Cardiac muscle cell (in vitro differentiated cells and primary cell): ENCODE measurements at places on chromosomes 3 and 15. TPM values are rescaled to one million over a fixed set of nuclear protein-coding genes. Genes with fewer than 3 reads are reported as not detected.

- no peak overlapping the region for H3K4me3 ChIP-seq
- peak overlapping the region; percentile 39 for H3K27ac ChIP-seq
- peaks cover 3% of the 10 kb centered on the region for H3K4me1 ChIP-seq
- H3K27me3 ChIP-seq, result no peaks in the 10 kb centered on the region
- no peak for DNase-seq
Observed at GRCh38 chr15:64985366-64986033, 4.2 kb downstream of the SPG21 start.

GRCh38 chr3:110909839-110910238 lies 161.8 kb upstream of the NECTIN3 start:
- DNase-seq, result no peak
- H3K4me1 ChIP-seq, result no peaks in the 10 kb centered on the region
- no peaks in the 10 kb centered on the region for H3K27me3 ChIP-seq
- H3K27ac ChIP-seq, result no peak overlapping the region
- H3K36me3 ChIP-seq, result no peaks in the 10 kb centered on the region

GRCh38 chr15:45027220-45027619 lies 4.2 kb downstream of the SORD start:
- peaks cover 31% of the 10 kb centered on the region for H3K4me1 ChIP-seq
- H3K27ac ChIP-seq, result peak overlapping the region; percentile 92
- no peaks in the 10 kb centered on the region for H3K36me3 ChIP-seq
- H3K27me3 ChIP-seq, result no peaks in the 10 kb centered on the region

DNA sequence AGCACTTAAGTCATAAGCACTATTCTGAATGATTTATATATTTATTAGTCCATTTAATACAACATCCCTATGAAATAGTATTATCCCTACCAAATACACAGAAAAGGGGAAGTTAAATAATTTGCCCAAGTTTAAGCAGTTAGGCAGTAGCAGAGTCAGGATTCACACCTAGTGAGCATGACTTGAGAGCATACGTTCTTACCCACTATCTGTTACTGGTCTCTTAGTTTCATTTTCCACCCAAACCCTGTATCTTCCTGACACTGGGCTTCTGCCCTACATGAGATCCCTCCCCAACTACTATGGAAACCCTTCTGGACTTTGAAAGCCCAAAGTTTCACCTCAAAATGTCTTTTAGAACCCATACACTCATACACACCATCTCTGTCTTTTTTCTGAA lies 4.4 kb upstream of the ATOSA start:
- H3K4me3 ChIP-seq, result no peak overlapping the region
- H3K36me3 ChIP-seq, result no peaks in the 10 kb centered on the region
- H3K4me1 ChIP-seq, result peaks cover 12% of the 10 kb centered on the region

- no peak overlapping the region for H3K4me3 ChIP-seq
- no peaks in the 10 kb centered on the region for H3K36me3 ChIP-seq
- DNase-seq, result no peak
- H3K4me1 ChIP-seq, result peaks cover 12% of the 10 kb centered on the region
Observed at GRCh38 chr15:83474578-83474977, 27.4 kb downstream of the SH3GL3 start.

DNA sequence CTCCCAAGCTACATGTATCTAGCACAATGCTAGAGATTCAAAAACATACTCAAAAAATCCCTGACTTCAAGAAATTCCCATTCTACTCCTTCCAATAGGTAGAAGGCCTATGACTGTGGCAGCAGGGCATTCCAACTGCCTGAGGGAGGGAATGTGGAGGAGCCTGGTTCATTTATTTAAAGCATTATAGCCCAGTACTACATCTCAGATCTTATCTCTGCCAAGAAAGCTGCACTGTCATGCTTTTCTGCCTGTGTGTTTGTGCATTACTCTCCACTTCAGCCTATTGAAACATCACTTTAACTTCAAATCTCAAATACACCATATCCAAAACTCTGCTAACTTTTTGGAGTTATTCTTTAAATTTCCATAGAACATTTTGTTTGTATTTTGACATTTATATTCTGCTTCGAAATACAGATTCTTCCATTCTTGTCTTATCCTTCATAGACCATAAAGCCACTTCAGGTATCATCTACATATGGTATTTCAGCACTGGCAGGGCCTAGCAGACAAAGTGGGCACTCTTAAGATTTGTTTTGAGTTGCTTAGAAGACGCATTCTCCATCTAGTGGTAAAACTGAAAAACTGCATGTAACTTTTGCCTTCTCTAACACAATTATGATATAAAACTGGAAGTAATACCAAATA lies 59.1 kb upstream of the NEDD4 start:
- DNase-seq, result peak; percentile 72
- H3K4me3 ChIP-seq, result no peak overlapping the region

DNA sequence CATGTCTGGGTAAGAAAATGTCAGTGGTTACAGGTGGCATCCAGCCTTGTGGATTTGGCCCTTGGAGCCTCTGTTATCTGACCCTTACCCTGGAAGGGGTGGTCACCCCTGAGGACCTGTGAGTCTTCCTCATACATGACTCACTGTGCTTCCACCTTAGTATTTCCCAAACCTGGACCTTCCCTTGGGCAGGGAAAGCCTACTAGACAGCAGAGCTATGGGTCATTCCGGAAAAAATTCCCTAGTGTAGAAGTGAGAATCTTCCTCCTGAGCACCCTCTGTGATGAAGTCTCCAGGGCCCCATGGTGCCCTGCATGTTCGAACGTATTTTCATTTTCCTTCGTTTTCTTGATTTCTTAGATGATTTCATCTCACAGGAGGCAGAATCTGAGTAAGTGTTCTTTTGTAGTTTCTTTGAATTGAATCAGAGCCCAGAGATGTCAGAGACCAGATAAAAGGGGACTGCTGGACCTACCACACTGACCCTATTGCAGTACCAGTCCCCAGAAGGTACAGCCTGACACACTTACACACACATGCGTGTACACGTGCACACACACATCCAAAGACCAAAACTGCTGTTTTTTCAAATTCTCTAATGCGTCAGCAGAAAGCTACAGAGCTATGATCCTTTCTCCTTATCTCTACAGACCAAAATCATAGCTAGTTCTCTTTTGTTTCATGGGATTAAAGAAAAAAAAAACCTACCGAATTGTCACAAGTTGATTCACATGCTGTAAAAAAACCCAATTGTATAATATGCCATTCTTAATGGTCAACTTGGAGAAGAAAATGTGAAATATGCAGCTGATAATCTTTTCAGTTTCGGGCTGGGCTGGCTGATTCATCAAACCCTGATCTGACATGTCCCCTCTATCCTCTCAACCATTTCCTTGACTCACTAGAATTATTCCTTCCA lies 50.5 kb upstream of the ARHGEF3 start:
- no peak overlapping the region for H3K27ac ChIP-seq
- H3K27me3 ChIP-seq, result no peaks in the 10 kb centered on the region
- no peaks in the 10 kb centered on the region for H3K36me3 ChIP-seq
- no peak for DNase-seq
- H3K4me1 ChIP-seq, result no peaks in the 10 kb centered on the region
- no peak overlapping the region for H3K4me3 ChIP-seq

DNA sequence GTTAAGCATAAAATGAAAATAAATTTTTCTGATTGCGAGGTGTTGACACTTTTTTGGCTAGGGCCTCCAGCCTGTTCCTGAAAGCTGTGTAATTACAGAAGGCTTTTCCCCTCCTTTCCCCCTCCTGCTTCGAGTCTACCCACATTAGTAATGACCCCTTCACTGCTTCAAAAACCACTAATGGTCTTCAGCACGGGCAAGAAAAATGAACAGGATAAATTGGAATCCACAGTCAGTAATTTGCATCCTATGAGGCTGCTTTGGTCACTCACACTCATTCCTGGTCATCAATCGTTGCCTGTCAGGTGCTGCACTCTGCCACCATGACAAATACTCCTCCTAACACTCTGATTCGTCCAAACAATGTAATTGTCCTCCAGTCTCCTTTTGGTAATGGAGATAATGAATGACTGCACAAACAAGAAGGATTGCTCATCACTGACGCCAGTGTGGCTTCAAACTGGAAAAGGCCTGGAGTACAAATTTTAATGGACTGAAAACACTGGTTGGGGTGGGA lies 148.6 kb downstream of the MEIS2 start:
- H3K4me1 ChIP-seq, result peaks cover 71% of the 10 kb centered on the region
- peak overlapping the region; percentile 88 for H3K27ac ChIP-seq
- H3K4me3 ChIP-seq, result no peak overlapping the region
- no peaks in the 10 kb centered on the region for H3K27me3 ChIP-seq

DNA sequence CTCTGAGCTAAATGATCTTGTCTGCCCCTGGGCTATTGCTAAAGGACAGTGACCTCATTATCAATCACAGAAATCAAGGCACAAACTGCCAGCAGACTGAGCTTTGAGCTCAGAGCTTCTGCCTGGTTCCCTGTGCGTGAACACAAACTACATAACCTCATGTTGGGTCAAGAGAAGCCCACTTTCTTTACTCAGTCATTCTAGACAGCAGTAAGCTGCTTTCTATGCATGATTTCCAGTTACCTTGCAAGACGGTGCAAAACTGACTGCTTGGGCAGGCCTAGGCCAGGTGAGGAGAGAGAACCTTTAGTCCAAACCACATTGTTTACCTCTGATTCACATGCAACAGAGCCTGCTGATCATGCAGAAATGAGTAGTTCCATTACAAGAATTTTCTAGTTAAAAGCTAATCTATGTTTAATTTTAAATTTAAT lies 75.1 kb downstream of the ARRDC4 start:
- H3K4me1 ChIP-seq, result no peaks in the 10 kb centered on the region
- H3K27ac ChIP-seq, result no peak overlapping the region
- no peak overlapping the region for H3K4me3 ChIP-seq
- no peaks in the 10 kb centered on the region for H3K36me3 ChIP-seq

- no peak for DNase-seq
- H3K4me1 ChIP-seq, result no peaks in the 10 kb centered on the region
- H3K4me3 ChIP-seq, result no peak overlapping the region
- H3K27me3 ChIP-seq, result no peaks in the 10 kb centered on the region
- H3K36me3 ChIP-seq, result no peaks in the 10 kb centered on the region
Observed at GRCh38 chr3:187935623-187936156, 190.4 kb upstream of the BCL6 start.

DNA sequence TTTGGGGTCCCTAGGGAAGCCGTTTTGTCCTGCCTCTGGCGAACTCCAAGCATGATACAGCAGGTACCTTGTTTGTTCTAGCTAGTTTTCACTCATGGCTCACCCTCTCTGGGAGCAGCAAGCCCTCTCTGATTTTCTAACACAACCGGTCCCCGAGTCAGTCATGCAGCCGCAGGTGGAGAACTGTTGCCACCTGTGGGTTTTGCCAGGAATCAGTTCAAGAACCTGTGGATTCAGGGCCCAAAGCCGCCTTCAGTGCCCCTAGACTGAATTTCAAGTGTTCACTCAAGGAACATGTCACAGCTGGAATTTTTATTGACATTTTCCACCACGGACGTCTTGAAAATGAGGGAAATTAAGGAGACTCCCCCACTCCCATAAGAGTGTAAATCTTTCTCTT lies 13.3 kb upstream of the LRRK1 start:
- H3K4me3 ChIP-seq, result no peak overlapping the region
- H3K27me3 ChIP-seq, result no peaks in the 10 kb centered on the region
- no peak overlapping the region for H3K27ac ChIP-seq
- DNase-seq, result no peak
- no peaks in the 10 kb centered on the region for H3K4me1 ChIP-seq
- no peaks in the 10 kb centered on the region for H3K36me3 ChIP-seq

- peak overlapping the region; percentile 30 for H3K27ac ChIP-seq
- peaks cover 3% of the 10 kb centered on the region for H3K4me1 ChIP-seq
- H3K4me3 ChIP-seq, result no peak overlapping the region
Observed at GRCh38 chr3:32699429-32699828, 14.4 kb downstream of the CNOT10 start.

DNA sequence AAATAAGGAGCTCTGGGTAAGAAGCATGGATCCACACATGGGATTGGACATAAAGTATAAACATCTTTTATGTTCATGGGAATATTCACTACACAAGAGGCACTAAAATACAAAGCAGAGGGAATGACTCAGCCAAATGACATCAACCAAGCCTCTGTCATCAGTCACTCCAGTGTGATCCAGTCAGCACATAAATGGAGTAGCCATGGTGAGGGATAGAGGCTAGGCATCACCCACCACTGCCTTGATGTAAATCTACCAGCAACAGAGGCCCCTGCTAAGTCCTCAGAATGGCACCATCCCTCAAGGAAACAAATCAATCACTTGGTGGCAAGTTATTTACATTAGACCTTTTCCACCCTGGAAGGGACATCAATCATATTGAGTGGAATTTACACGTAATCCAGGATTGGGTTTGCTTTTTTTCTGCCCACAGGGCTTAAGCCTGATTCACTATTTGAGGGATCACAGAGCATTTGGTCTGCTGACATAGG lies 27.2 kb downstream of the VEPH1 start:
- no peak overlapping the region for H3K4me3 ChIP-seq
- no peaks in the 10 kb centered on the region for H3K27me3 ChIP-seq
- no peak overlapping the region for H3K27ac ChIP-seq

DNA sequence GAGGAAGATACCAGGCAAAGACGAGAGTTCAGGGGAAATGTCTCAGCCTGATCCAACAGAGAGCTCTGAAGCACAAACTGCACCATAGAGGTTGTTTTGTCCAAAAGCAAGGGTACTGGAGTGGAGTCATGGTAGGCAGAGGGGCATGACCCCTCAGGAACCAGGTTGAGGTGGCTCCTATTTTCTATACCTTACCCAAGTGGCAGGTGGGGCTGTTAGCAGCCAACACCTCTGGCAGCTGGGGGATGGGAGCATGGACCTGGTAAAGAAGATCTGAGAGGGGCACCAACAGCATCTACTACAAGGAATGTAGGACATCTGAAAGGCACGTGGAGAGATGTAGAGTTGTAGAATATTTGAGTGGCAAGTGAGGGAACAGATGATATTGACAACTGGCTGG lies 85.2 kb downstream of the GAP43 start:
- no peak for DNase-seq
- no peak overlapping the region for H3K4me3 ChIP-seq

DNA sequence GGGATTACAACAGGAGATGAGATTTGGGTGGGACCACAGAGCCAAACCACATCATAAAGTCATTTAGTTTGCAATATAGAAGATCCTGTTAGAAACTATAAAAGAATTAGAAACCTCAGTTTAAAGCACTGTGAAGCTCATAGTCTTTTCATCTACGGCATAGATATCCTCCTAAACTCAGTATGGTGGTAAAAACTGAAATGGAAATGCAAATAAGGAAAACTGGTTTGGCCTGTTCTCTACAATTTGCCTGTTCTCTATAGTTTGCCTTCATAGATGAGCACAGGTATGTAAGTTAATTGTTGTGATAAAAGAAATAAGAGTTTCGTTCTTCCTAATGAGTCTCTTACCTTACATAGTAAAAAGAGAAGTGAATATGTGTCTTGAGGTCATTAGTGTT lies 331.6 kb upstream of the ARL6 start:
- no peaks in the 10 kb centered on the region for H3K27me3 ChIP-seq
- DNase-seq, result no peak
- no peak overlapping the region for H3K27ac ChIP-seq
- no peaks in the 10 kb centered on the region for H3K4me1 ChIP-seq
- no peak overlapping the region for H3K4me3 ChIP-seq

ZNF592 gene
- total RNA-seq, result 16.0 and 19.2 TPM in 2 replicates

HOMER2 gene
- 52.4 and 54.5 TPM in 2 replicates for total RNA-seq

GJD2 gene
- total RNA-seq, result 0.45 and 0.56 TPM in 2 replicates

CPLX3 gene
- total RNA-seq, result not detected in 2 replicates

SAMMSON gene
- 0.06 TPM in 1 of 2 replicates, not detected in the other for total RNA-seq

OR5H1 gene
- not detected in 2 replicates for total RNA-seq

UMPS gene
- total RNA-seq, result 19.7 and 127 TPM in 2 replicates

ACVR2B gene
- 34.8 and 70.4 TPM in 2 replicates for total RNA-seq

VPS39 gene
- total RNA-seq, result 41.9 and 56.4 TPM in 2 replicates
